ENCODE measurements at places on chromosomes 3 and 15. TPM values are rescaled to one million over a fixed set of nuclear protein-coding genes. Genes with fewer than 3 reads are reported as not detected.

C15orf62 gene
- 0.87 TPM for polyA plus RNA-seq

GRCh38 chr3:43759938-43760337 lies 69.2 kb downstream of the ABHD5 start:
- no peak overlapping the region for H3K27ac ChIP-seq
- H3K36me3 ChIP-seq = no peaks in the 10 kb centered on the region
- no peaks in the 10 kb centered on the region for H3K4me1 ChIP-seq
- H3K4me3 ChIP-seq = no peak overlapping the region
- no peaks in the 10 kb centered on the region for H3K27me3 ChIP-seq

DNA sequence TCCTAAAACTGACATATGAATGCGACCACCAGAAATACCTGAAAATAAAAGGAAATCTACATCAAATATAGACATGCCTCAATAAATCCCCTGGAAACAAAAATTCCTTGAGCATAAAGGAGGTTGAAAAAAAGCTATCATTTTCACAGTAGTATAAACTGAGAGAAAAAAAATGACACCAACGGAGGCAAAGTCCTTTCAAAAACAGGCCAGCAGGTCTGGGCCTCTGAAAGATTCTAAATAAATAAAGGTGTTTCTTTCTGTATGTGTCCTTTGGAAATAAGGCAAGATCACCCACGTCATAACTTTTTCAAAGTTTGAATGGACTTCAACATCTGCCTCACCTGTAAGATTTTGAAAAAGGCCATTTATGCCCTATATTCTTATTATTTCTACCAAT lies 5.0 kb downstream of the CLPX start:
- peaks cover 38% of the 10 kb centered on the region for H3K36me3 ChIP-seq
- H3K4me1 ChIP-seq = peaks cover 9% of the 10 kb centered on the region
- no peak overlapping the region for H3K4me3 ChIP-seq
- H3K27ac ChIP-seq = no peak overlapping the region
- DNase-seq = no peak

- peaks cover 5% of the 10 kb centered on the region for H3K36me3 ChIP-seq
- peaks cover 16% of the 10 kb centered on the region for H3K4me1 ChIP-seq
- H3K27ac ChIP-seq = no peak overlapping the region
- no peak for DNase-seq
- H3K27me3 ChIP-seq = no peaks in the 10 kb centered on the region
Observed at GRCh38 chr3:11580645-11581044, 63.1 kb downstream of the VGLL4 start.

- H3K4me3 ChIP-seq = no peak overlapping the region
- H3K27me3 ChIP-seq = no peaks in the 10 kb centered on the region
- H3K36me3 ChIP-seq = no peaks in the 10 kb centered on the region
- no peak overlapping the region for H3K27ac ChIP-seq
Observed at GRCh38 chr3:9270704-9271103, 21.3 kb upstream of the SRGAP3 start.

ZNF774 gene
- polyA plus RNA-seq = 1.6 TPM

DNA sequence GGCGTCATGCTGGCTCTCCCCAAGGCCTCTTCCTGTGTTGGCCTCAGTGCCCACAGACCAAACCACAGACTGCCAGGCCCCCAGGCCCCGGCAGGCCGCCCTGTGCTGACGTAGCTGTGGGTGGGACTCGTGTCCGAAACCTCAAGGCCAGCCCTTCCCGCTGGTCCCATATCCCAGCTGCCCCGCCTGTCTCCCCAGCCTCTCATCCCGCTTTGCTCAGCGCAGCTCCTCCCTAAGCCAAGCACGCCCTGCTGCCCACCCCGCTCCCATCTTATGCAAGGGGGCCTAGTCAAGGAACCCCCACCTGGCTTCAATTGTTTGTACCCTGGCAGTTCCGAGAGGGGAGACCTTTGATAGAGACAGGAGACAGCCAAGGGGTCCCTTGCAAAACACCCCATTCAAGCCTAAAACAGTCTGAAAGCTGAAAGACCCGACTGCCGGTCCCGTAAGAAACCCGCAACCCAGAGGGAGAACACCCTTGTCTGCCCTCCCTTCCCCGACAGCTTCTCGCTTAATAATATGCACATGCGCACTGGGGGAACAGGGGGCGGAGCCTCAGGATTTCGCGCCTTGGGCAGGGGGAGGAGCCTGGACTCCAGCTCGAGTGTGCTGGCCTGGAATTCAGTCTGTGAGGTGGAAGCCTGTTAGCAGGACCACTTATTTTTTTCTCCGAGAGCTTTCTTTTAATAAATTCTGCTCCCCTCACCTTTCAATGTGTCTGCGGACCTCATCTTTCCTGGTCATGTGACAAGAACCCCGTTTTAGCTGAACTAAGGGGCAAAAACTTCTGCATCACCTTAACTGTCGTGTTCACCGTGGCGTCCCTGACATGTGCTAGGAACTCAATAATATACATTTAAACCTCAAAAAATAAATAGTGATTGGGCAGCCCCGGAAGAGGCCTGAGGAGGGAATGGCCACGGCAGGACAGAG lies 17.2 kb downstream of the TNFAIP8L3 start:
- DNase-seq = peak; percentile 89
- H3K36me3 ChIP-seq = no peaks in the 10 kb centered on the region
- no peak overlapping the region for H3K4me3 ChIP-seq
- no peaks in the 10 kb centered on the region for H3K27me3 ChIP-seq

DNA sequence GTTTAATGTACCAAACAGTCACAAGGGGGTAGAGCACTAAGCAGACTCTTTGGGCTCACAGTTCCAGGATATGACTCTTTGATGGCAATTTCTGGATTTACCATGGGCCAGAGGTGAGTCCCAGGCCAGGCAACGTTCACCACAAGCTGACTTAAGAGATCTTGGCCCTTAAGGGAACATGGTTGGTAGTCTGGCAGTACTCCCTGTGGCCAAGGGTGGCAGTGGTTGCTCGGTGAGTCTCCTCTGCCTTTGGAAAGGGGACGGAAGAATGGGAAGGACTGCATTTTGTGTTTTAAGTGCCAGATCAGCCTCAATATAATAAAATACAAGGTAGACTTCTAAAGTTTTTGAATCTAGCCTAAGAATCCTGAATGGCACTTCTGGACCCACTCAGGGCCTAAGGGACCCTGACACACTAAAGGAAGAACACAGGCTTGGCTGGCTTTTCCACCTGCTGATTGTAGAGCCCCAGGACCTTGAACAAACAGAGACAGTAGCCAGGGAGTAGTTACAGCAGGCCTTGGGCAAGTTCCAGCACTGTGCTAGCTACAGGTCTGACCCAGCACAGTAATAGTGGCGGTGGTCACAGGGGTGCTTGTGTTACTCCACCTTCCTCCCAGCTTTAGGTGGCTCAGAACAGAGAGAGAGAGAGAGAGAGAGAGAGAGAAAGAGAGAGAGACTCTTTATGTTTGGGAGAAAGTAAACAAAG lies 730.7 kb upstream of the ALCAM start:
- no peak for DNase-seq
- H3K36me3 ChIP-seq = no peaks in the 10 kb centered on the region
- no peaks in the 10 kb centered on the region for H3K4me1 ChIP-seq
- no peak overlapping the region for H3K27ac ChIP-seq
- no peaks in the 10 kb centered on the region for H3K27me3 ChIP-seq
- no peak overlapping the region for H3K4me3 ChIP-seq

DNA sequence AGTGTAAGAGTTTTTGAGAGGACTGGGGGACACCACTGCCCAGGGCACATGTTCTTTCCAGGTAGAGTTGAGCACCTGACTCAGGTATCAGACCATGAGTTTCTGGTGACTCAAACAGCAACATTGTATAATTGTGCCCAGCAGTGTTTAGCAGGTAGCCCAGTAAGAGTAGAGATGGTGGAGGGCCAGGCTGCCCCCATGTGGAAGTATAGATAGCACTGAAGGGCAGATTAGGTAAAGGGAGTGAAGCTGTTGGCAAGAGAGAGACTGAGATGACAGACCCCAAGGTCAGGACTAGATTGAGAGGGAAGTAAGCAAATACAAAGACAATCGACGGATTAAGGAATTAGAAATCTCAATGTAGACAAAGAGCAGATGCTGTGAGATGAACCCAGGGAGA lies 74.6 kb downstream of the TRIM42 start:
- H3K4me1 ChIP-seq = no peaks in the 10 kb centered on the region
- no peaks in the 10 kb centered on the region for H3K36me3 ChIP-seq
- no peak overlapping the region for H3K4me3 ChIP-seq

ARGFX gene
- not detected for polyA plus RNA-seq

DNA sequence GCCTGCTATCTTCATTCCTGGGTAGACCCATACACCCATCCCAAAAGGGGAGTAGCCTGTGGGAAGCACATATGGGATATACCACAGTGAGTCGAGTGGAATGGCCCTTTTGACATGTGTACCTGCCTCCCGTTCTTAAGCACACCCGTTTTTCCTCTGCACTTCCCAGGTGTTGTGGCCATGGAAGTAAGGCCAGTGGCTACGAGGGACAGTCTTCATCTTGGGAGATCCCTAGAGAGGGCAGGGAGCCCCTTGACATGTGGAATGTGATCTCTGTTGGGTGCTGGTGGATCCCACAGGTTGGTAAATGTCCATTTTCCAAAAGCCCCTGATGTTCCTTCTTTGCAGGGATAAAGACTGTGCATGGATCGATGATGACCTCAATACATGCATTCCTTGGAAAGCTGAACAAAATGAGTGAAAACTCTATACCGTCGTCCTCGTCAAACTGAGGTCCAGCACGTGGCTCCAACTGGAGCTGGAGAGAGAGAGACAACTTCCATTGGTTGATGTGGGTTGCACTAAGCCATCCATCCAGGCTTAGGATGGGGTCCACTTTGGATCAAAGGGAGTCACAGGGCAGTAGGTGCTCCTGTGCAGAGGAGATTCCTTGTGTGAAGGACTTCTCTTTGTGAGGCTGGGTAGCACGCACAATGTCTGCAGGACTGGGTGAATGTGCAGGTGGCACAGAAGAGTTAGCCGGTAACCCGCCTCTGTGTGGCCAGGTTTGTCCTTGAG lies 136.8 kb downstream of the SNRPN start:
- H3K36me3 ChIP-seq = peaks cover 42% of the 10 kb centered on the region
- H3K4me3 ChIP-seq = no peak overlapping the region
- no peaks in the 10 kb centered on the region for H3K4me1 ChIP-seq
- H3K27me3 ChIP-seq = no peaks in the 10 kb centered on the region
- H3K27ac ChIP-seq = no peak overlapping the region
- DNase-seq = no peak

DNA sequence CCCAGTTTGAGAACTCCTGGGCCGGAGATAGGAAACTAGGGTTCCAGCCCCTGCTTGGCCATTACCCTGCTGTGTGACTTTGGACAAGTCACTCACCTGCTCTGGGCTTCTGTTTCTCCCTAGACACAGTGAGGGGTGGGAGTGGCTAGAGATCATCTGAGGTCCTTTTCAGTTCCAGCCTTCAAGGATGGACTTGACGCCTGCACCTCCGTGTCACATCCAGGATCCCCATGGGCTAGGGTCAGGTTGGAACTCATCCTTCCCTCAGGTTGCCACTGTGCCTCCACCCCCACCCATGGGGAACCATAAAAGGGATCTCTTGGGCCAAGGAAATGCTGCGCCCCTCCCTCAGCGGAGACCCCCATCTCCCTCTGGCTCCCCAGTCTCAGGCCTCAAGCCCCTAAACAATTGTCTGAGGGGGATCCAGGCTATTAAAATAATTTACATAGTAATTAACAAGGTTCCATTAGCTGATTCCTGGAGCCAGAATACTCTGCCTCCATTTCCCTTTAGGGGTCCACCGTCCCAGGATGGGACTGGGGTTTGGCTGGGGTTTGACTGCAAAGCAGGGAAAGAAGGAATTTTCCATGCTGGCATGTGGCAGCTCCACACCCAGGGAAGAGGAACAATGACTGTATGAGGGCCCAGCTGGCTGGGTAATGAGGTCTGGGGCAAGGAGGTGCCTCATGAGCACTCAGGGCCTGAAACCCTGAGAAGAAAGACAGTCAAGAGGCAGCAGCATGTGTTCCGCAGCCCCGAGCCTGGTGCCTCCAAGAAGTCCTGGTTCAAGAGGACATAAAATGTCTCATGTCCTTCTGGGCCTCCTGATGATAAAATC lies 177.7 kb downstream of the SMAD6 start:
- DNase-seq = no peak
- H3K4me1 ChIP-seq = peaks cover 14% of the 10 kb centered on the region
- no peaks in the 10 kb centered on the region for H3K36me3 ChIP-seq
- H3K27me3 ChIP-seq = no peaks in the 10 kb centered on the region

TGM5 gene
- not detected for polyA plus RNA-seq

DNA sequence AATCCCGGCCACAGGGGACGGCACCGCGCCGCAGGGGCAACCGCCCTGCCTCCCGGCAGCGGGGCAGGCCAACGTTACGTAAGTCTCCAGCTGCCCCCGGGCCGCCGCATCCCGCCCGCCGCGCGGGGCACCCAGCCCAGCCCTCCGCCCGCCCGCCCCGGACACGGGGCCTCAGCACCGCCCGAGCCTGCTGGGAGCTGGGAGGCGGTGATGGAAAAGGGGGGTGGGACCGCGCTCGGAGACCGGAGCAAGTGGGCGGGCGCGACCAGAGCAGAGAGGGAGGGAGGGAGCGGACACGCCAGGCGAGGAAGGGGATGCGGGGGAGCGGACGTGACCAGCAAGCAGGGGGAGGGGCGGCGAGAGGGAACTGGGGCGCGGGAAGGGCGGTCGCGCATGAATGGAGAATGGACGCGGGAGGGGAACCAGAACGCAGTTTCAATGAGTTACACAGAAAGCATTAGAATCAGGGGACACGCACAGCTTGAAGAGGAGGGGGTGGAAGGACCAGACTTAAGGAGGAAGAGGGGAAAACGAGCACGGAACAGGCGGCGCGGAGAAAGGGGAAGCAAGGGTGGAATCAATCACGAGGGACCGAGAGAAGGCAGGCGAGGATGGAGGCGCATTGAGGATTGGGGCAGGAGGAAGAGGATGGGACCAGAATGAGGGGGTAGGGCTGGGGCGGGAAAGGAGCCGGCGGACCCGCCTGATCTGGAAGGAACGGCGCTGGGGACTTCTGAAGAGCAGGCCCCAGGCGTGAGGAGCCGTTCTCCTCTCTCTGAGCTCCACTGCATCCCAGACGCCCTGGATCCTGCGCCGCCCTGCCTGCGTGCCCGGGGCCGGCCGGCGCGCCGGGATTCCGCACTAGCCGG lies 559 bp downstream of the PKM start:
- DNase-seq = peak; percentile 98
- peaks cover 21% of the 10 kb centered on the region for H3K4me1 ChIP-seq
- H3K4me3 ChIP-seq = peak overlapping the region; percentile 82

DNA sequence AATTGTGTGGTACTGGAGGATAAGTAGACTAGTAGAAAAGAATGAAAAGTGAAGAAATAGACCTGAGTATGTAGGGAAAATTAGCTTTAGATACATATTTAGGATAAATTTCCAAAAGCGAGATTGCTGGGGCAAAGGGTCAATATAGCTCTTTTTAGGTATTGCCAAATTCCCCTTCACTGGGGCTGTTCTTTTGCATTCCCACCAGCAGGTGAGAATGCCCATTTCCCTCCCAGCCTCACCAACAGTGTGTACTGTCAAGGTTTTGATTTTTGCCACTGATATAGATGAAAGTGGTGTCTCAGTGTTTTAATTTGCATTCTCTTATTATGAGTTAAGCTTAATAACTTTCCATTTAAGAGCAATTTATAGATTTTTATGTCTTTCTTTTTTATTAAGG lies 35.7 kb upstream of the BHLHE40 start:
- peaks cover 3% of the 10 kb centered on the region for H3K4me1 ChIP-seq
- H3K4me3 ChIP-seq = no peak overlapping the region

DNA sequence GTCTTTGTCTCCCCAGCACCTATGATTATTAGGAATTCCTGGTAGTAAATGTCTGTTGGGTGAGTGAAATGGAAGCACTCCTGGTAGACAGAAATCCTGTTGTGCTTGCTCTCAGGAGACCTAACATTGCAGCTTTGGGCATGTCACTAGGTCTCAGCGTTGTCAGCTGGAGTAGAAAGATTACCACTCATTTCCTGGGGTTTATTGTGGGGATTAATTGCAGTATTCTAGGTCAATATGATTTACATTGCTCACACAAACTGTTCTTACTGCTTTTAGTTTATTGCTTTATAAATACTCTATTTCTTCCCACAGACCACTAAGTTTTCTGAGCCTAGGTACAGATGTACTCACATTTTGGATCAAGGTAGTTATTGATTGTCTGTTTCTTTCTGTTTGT lies 5.1 kb downstream of the TSEN2 start:
- no peaks in the 10 kb centered on the region for H3K27me3 ChIP-seq
- peaks cover 2% of the 10 kb centered on the region for H3K36me3 ChIP-seq
- DNase-seq = no peak
- no peak overlapping the region for H3K4me3 ChIP-seq

Data from lung (tissue), 17 donors.